ENCODE measurements at places on chromosomes 11 and 22.

GRCh38 chr11:17268902-17269301 is 7.6 kb upstream of the NUCB2 start:
- no peak for DNase-seq

GRCh38 chr22:20868025-20868962 is 9.5 kb downstream of the SNAP29 start:
- no peak for DNase-seq

- no peak for DNase-seq
These were observed 181.0 kb downstream of the TENM4 start for GRCh38 chr11:79259800-79260199.

GRCh38 chr11:85279267-85279666 is 347.9 kb downstream of the DLG2 start:
- DNase-seq = no peak

- no peak for DNase-seq
These were observed 28.2 kb downstream of the ARHGAP42 start for GRCh38 chr11:100715165-100715761.

DNA sequence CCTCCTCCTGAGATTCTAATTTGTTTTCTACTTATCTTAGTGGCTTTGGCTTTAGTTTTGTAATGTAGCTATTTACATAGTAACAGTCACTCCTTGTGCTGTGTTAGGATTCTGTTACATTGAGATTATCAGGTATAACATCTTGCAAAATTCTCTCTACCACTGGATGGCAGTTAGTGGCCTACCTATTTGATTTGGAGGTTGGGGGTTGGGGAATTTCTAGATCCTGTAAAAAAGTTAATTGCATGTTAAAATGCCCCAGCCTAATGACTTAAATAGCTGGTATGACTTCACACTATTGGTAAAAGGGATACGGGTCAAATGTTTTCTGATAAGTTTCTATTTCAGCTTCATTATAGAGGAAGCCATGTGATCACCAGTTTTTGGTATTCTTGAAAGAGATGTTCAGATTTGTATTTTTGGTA is 2.8 kb downstream of the GRK3 start:
- no peak for DNase-seq
